ENCODE measurements at places on chromosomes 16 and 17.

DNA sequence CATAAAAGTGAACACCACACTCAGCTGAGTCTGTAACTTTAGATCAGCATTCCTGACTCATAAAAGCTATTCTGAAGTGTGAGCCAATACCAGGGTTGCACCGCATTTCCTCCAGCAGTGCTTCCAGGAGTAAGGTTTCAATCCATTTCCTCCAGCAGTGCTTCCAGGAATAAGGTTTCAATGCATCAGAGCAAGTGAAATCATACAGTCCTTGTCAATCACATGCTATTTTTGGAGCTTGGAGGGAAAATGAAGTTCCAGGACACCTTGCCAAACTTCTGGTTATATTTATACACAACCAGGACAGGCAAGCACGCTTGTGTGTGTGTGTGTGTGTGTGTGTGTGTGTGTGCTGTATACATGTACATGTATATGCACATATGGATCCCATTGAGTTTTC lies 327.6 kb downstream of the GRIN2A start:
- no peak for DNase-seq

DNA sequence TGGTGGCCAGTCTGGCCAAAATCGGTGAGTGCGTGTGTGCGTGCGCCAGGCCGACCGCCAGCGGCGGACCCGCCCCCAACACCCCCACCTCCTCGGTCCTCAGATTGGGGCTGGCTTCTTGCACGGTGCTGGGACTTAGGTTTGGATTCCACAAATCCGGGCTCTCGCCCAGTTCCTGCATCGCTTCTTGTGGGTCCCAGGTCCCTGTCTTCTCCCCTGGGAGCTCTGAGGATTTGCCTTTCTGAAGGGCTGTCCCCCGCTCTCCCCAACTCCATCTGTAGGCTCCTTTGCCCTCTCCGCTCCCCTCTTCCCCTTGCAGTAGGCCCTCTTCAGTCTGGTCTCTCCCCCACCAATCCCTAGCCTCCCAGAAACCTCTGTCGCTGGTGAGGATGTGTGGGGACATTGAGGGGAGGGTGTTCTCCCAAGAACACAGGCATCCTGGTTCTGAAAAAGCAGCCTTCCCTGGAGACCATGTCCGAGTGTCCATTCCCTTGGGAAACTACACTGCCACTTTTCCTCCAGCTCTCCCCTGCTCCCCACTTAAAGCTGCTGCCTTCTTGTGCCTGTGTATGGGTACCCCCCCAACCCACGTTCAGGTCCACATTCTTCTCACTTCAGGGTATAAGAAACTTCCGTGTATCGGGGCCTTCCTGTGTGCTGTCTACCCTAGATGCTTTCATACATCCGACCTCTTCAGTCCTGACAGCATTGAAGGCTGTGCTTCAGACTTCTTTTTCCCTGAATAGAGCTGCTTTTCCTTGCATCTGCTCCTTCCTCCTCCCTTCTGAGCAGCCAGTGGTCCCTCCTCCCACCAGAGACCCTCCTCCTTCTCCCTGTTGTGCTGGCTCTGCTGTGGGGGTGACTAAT lies 632 bp downstream of the SLC9A5 start:
- peak; percentile 6 for DNase-seq

- no peak for DNase-seq
Measured at GRCh38 chr16:10693889-10694288, 841 bp downstream of the TEKT5 start.

GRCh38 chr16:87891764-87892163 lies 22.5 kb upstream of the SLC7A5 start:
- DNase-seq = no peak

DNA sequence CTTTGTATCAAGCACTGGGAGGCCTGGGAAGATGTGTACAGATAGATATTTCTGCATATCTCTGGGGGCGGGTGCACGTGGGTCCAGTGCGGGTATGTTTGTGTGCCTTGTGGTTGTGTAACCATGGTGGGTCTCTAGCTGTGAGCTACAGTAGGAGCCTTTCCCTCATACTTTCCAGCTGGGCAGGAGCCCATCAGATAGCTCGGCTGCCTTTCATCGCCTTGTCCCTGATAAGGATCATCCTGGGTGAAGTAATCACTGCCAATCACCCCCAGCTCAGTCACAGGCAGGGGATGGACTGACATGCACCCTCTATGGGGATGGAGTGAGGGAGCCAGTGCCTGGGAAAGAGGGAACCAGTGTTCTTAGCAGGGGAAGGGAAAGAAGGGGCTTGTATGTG lies 3.2 kb upstream of the SCRN2 start:
- peak; percentile 55 for DNase-seq

GRCh38 chr16:85098565-85098964 lies 13.7 kb downstream of the CIBAR2 start:
- no peak for DNase-seq

DNA sequence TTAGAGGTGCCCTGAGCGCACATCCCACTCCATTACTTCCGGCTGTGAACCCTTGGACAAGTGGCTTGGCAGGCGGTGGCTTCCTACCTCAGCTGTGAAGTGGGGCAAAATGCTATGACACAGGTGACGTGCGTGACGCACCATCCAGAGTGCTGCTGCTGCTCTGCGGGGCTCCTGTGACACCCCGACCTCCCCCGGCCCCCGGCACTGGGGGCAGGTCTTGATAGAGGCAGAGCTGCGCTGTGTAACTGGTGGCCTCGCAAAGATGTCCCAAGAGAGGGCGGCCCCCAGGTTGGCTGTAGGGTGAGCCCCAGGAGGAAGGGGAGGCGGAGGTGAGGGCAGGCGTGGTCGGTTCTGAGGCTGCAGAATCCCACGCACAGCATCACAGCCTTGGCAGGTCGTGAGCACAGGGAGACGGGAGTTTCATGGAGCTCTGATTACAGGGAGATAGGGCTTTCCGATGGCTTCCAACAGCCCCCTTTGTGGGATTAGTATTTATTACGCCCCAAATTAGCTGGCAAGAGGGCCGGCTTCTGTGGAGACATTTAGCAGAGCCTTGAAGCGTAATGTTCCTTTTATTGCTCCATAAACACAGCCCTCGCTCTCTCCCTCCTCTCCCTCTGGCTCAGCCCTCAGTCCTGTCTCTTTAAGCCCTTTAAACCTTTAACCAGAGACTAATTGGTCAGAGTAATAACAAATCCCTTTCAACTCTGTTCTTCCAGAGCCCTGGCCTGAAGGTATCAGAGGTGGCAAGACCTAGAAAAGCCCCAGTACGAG lies 328.1 kb downstream of the C16orf95 start:
- DNase-seq = no peak

DNA sequence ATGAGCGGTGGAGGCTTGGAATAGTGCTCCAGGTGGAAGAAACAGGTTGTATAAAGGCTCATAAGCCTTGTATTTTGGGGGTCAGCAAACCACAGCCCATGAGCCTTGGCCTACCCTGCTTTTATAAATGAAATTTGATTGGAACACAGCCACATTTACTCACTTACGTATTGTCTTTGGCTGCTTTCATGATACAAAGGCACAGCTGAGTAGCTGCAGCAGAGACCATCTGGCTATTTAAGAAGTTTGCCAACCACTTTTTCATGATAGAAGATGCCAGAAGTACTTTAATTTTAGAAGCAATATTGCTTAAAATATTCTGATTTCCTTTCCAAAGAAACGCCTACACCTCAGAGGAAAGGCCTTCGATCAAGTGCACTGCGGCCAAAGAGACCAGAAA lies 73.8 kb downstream of the C17orf58 start:
- DNase-seq = no peak

GRCh38 chr17:65423346-65424140 lies 137.9 kb downstream of the AXIN2 start:
- no peak for DNase-seq

- no peak for DNase-seq
Measured at GRCh38 chr17:19370493-19370960, 7.8 kb upstream of the MAPK7 start.

DNA sequence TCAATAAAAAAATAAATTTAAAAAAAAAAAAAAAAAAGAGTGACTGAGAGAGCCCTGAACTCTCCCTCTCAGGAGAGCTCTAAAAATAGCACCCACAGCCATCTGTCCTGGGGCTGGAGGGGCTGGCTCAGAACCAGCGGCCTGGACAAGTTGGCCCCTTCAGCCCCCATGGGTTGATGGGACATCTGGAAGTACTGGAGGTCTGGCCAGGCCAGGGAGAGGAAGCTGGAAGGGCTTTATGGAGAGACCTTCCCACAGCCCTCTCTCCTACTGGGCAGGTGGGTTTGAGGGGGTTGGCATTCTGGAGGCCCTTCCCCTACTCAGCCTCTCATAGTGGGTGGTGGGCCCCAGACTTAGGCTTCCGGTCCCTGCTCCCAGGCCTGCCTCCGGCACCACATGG lies 93.7 kb upstream of the TMEM97 start:
- no peak for DNase-seq

DNA sequence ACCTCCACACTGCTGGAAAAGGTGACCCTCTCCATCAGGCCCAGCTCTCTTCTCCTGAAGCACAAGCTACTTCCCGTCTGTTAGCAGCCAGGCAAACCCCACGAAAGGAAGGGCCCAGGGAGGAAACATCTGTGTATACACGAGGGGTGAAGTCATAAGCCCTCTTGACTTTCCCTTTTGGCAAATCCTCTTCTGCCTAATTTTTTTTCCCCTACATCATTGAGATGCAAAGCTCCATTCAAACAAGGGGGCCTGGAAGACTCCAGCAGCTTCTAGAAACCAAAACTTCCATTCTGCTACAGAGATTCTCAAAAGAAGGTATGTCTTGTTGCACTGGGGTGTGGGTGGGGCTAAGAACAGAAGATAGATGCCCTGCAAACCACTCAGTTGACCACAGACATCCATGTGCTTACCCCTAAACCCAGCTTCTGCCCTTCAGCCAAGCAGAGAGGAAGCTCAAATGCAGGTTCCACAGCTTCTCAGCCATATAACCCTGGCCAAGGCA lies 145.6 kb upstream of the RCVRN start:
- no peak for DNase-seq

GRCh38 chr16:88804173-88804551 lies 573 bp downstream of the CDT1 start:
- DNase-seq = no peak

DNA sequence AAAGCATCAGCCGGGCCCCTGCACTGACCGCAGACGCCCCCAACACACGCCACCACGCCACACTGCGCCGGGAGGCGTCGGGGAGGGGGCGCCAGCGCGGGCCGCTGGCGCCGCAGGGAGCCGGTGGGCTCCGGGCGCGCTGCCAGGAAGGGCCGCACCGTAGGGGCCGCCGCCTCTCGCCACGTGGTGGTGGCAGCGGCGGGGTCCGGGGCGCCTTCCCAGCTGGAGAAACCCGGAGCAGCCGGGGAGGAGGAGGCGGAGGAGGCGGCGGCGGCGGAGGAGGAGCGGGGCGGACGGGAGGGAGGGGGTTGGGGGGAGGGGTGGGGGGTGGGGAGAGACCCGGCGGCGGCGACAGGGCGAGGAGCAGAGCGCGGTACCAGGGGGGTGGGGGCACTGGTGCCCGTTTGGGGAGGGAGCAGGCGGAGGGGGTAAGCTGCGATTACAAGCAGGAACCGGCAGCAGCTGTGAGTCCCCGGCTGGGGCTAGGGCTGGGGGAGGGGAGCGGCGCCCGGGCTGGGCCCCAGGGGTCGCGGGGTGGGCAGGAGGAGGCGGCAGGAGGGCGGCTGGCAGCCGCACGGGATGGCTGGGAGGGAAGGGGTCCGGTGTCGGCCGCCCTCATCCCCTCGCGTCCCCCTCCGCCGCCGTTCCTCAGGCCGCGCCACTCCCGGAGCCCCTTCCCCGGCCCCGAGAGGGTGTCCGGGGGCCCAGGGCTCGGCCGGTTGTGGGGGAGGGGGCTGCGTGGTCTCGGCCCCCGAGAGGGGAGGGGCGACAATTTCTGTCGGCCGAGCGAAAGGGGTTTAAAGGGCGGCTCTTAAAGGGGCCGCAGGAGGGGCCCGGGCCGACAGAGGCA lies at the start of gene TBKBP1:
TBKBP1 (plus strand) TSS at position 431 of the 850 bp plus-strand sequence. CDS start 1,952 bp downstream, outside the sequence.
- peak; percentile 73 for DNase-seq

- DNase-seq = peak; percentile 56
Measured at GRCh38 chr16:73058221-73058615, 10.3 kb upstream of the ZFHX3 start.

- DNase-seq = no peak
Measured at GRCh38 chr17:21194703-21195102, 19.3 kb downstream of the TMEM11 start.

GRCh38 chr17:71171270-71171669 lies 949.5 kb upstream of the SOX9 start:
- DNase-seq = no peak

DNA sequence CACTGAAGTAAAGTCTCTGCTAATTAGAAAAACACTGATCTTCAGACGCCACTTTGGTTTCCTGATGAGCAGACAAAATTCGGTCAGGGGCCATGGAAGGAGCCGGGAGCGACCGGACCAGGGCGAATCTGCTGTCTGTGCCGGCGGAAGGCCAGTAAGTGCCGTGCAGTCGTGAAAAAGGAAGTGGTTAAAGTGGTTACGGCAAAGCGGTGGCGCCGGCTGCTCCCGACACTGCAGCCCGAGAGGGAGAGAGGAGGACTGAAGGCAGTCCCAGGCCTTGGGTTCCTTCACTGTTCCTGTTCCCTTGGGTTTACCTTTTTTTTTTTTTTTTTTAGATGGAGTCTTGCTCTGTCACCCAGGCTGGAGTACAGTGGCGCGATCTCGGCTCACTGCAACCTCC lies 17.3 kb upstream of the HEXD start:
- no peak for DNase-seq

GRCh38 chr16:50841081-50841886 lies 99.4 kb downstream of the CYLD start:
- DNase-seq = no peak

GRCh38 chr16:58937661-58938060 lies 203.5 kb upstream of the GOT2 start:
- no peak for DNase-seq

DNA sequence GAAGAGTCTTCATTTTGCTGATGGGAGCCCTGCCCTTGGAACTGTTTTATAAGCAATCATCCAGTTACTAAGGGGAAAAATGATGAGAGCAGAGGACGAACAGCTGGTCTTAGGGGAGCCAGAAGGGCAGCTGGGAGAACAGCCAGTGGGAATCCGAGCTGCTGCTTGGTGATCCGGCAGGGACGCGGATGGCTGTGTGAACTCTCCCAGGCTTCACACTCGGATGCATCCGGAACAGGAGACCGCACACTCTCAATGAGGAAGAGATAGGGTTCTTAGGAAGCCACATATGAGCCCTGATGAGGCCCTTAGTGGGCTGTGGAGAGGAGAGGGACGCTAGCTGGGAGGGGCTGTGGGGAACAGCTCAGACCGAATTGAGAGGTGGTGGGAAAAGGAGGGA lies 5.0 kb upstream of the CACNG5 start:
- DNase-seq = peak; percentile 19

GRCh38 chr17:82120148-82120547 lies 22.1 kb upstream of the FASN start:
- DNase-seq = no peak

DNA sequence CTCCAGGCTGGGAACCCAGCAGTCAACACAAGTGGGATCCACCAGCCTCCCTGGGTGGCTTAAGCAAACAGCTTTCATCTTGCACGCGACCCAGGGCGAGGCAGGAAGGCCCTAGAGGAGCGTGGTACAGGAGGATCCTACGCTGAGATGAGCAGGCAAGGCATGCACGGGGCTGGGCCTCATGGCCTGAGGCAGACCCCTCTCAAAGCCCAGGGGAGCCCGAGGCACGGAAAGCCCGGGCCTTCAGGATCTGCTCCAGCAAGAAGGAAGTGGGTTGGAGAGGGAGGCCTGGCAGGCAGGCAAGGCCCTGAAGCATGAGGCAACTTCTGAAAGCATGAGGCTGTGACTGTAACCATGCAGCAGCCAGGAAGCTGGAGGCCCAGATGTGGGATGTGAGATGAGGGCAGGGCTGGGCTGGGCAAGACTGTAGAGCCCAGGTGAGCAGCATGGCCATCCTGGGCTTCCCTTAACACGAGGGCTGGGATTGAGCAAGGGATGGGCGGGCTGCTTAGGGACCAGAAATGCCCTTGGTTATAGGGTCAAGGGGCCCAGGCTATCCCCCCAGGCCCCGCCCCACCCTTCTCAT lies 338.7 kb downstream of the C16orf95 start:
- no peak for DNase-seq
